ENCODE measurements at places on chromosomes 4 and X.

DNA sequence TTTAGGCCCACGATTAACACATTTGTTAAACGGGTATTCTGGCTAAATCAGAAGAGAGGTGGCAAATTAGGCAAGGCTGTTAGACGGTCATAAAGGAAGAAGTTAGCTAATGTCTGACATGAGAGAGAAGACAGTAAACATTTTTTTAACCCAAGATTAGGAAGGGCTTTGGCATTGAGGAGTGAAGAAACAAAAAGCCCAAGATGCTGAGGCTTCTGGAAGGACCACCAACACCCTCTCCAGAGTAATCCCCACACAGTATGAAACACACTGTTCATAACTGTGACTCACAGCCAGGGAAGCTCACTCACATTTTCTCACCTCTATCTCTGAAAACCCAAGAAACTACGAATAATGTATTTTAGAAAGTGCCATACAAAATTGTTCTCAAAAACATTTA is 127.6 kb downstream of the AMELX start:
- DNase-seq = no peak

GRCh38 chr4:24089851-24090534 is 200.1 kb upstream of the PPARGC1A start:
- DNase-seq = no peak

- no peak for DNase-seq
These were observed 32.0 kb upstream of the MGST2 start for GRCh38 chr4:139633661-139634060.

- no peak for DNase-seq
These were observed 77.5 kb downstream of the SNCA start for GRCh38 chr4:89759426-89759825.

DNA sequence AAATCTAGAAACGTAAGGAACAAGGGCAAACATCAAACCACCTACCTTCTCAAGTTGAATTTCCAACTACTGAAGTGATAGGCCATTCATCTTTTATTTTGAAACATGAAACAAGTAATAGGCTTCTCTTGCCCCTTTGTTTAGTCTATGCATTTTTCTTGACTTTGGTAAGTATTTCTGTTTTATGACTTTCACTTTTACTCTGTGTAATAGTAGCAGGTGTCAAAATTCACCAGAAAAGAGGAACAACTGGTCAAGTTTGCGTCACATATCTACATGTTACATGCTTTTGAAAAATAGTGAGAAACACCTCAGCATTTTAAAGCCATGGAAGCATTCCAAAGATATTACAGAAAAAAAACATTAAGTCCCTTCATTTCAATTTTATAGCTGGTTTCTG is 157.1 kb upstream of the FTHL17 start:
- DNase-seq = no peak

GRCh38 chrX:118038614-118039365 is 77.8 kb downstream of the KLHL13 start:
- no peak for DNase-seq

- DNase-seq = no peak
These were observed 600.3 kb downstream of the SPRY1 start for GRCh38 chr4:123996718-123997510.

- DNase-seq = peak; percentile 36
These were observed 74.0 kb upstream of the BCOR start for GRCh38 chrX:40171513-40172400.

- DNase-seq = no peak
These were observed 19.1 kb downstream of the SASH3 start for GRCh38 chrX:129798888-129799287.

GRCh38 chr4:126827669-126828068 is 805.1 kb upstream of the INTU start:
- no peak for DNase-seq
